ENCODE measurements at places on chromosomes 1 and 21.
A peak's percentile ranks its signal among the peaks of the same experiment; 100 is the strongest.

GRCh38 chr1:150067184-150068108 lies at the start of gene VPS45:
TSS of gene VPS45 (plus strand) at chr1:150067776. CDS start at chr1:150067858, 82 bp downstream.
- peak; percentile 89 for DNase-seq

DNA sequence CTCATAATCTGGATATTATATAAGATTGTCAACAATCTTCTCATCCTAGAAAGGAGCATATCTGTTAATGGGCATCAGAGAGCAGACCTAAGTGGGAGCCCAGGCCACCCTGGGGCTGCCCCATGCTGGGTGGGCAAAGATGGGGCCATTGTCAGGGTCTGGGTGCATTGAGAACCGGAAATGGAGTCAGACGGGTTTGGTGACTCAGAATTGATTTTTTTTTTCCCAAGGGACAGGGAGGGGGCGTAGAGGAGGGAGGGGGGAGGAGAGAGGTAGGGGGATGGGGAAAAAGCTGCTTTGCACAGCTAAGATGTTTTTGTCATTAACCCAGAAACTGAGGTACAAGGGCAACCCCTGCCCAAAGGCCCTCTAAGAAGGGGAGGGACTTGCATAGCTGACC lies 1.3 kb downstream of the ATXN7L2 start:
- DNase-seq = no peak

GRCh38 chr1:153771841-153772593 lies 3.2 kb upstream of the SLC27A3 start:
- DNase-seq = no peak

DNA sequence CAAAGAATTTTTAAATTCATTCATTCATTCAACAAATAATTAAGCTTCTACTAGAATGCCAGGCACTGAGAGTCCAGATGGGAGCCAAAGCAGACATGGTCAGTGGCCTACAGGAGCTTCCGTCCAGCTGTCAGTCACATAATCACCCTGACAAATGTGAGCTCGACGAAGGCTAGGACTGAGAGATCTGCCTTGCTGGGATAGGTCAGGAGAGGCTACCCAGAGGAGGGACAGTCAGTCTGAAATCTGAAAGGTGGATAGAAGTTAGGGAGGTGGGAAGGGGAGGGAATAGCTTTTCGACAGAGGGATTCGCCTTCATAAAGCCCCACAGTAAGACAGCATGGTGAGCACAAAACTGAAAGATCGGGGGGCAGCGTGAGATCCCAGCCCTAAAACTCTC lies 8.3 kb downstream of the EPHX1 start:
- DNase-seq = no peak

DNA sequence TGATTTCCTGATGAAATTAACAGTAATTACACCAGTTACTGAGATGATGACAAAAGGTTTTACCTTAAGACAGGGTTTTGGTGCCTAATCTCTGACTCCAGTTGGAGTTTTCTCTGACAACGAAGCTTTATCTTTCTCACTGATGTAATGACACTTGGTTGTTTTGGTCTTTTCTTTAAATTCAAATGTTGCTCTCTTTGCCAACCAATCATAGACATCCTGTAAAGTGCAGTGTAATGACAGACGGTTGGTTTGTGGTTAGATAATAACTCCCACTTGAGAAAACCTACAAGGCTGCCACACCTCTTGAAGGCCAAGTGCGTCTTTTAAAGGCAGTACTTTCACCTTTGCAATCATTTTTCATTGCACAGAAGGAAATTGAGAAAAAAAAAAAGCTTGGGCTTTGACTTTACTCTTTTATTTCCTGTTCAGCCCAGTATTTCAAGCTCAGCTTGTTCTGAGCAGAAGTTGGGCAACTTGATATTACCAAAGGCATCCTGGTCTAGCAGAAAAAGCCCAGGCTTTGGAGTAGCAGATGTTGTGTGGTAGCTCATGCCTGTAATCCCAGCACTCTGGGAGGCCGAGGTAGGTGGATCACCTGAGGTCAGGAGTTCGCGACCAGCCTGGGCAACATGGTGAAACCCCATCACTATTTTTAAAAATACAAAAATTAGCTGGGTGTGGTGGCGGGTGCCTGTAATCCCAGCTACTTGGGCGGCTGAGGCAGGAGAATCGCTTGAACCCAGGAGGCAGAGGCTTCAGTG lies 14.9 kb downstream of the PDIK1L start:
- peak; percentile 82 for DNase-seq

GRCh38 chr1:66503841-66504470 lies 30.0 kb upstream of the SGIP1 start:
- peak; percentile 64 for DNase-seq

- DNase-seq = no peak
These were observed 60.1 kb downstream of the ELK4 start for GRCh38 chr1:205571747-205572146.

DNA sequence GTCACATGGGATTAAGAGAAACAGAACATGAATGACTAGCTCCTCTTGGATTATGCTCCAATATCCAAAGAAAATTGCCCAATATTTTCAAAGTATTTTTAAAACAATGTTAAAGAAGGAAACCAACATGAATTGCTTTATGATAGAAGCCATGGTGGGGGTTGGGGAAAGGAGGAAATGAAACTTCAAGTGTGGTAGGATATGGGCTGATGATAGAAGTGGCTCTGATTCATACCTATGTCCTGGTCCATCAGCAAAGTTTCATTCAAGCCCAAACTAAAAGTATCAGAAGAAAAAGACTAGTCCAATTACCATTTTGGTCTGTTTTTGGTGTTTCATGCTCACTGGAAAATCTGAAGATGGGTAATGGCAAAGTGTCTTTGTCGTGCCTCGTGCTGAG lies 104.2 kb upstream of the PROX1 start:
- no peak for DNase-seq

DNA sequence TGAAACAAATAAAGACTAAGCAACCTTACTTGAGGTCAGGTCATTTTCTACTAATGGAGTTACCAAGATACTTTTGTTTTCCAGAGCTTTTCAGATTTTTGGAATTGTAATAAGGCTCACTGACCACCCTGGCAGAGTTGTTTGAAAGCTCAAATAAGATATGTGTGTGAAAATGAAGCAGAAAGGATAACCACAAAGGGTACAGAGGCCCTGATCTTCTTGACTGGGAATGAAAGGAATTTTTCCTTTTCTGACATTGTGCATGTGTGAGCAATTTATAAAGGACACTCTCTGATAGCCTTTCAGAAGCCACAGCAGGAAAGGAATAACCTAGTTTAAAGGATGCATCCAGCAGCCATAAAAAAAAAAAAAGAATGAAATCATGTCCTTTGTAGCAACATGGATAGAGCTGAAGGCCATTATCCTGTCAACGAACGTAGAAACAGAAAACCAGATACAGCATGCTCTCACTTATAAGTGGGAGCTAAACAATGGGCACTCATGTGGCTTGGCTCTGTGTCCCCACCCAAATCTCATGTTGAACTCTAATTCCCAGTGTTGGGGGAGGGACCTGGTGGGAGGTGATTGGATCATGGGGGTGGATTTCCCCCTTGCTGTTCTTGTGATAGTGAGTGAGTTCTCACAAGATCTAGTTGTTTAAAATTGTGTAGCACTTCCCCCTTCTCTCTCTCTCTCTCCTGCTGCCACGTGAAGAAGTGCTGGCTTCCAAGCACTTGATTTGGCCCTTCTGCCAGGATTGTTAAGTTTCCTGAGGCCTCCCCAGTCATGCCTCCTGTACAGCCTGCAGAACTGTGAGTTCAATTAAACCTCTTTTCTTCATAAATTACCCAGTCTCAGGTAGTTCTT lies 3.1 kb upstream of the SRP9 start:
- DNase-seq = peak; percentile 81

- peak; percentile 29 for DNase-seq
These were observed 87.4 kb upstream of the NFIA start for GRCh38 chr1:60994828-60995492.

- peak; percentile 84 for DNase-seq
These were observed 31.8 kb downstream of the SDCCAG8 start for GRCh38 chr1:243287652-243288051.

DNA sequence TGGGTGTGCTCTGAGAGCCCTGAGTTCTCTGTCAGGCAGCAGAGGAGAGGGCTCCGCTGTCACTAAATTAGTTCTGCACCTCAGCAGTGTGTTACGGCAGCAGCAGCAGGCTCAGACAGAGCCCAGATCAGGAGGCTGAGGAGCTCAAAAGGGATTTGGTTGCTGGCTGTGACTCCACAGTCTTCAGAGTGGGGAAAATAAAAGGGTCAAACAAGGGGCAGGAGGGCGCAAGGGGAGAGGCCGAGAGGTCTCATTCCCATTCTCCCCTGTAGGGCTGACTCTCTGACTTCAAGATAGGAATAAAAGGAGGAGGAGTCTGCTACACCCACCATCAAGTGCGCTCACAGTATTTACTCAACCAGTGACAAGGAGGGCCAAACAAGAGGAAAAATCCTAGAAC lies 9.2 kb upstream of the SLC45A3 start:
- no peak for DNase-seq

GRCh38 chr1:53642215-53642555 lies 96.8 kb downstream of the GLIS1 start:
- no peak for DNase-seq

DNA sequence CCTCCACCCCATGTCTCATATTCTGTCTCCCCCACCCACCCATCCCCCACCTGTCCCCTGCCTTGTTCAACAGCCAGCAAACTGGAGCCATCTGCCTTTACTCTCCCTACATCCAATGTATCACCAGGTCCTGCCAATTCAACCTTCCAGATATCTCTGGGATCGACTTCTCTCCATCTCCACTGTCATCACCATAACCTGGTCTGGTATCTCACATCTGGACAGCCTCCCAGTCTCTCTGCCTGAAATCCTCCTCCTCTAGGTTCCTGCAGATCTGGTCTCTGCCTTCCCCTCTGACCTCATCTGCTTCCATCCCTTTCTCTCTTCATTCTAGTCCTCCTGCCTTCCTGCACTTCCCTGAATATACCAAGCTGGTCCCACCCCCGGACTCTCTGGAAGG lies 22.2 kb upstream of the CDCA8 start:
- DNase-seq = no peak

GRCh38 chr1:95518310-95518709 lies 284.3 kb downstream of the RWDD3 start:
- DNase-seq = no peak

DNA sequence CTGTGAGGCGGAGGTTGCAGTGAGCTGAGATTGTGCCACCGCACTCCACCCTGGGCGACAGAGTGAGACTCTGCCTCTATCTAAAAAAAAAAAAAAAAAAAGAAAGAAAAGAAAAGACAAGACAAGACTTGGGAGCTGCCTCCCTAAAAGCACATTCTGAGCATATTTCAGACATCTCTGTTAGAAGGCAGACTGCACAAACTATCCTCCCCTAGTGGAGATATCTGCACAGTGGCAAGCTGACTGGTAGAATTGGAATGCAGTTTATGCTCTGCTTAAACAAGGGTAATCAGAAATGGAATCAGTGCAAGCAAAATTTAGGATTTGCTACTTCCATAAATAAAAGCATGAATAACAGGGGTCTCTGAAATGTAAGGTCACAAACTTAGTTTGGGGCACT lies 31.8 kb downstream of the GNG4 start:
- peak; percentile 67 for DNase-seq

DNA sequence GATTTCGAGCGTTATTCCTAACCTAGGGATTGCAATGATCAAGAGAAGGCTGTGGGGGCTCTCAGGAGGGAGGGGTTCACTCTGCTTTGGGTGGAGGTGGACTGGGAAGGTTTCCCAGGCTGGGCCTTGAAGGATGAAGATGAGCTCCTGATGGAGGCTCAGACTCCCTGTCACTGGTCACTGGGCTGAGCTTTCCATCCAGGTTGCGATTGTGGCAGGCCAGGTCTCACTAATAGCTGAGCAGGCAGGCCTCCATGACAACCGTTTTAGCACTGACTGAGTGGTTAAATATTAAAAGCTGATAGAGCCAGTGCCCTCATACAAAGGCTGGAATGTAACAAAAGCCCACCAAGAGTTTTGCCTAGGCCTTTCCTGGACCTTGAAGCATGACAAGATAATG lies 36.2 kb upstream of the EFCAB14 start:
- DNase-seq = no peak

- peak; percentile 74 for DNase-seq
These were observed 143.3 kb downstream of the SIPA1L2 start for GRCh38 chr1:232486454-232487207.

GRCh38 chr1:198534548-198535418 lies 5.7 kb downstream of the ATP6V1G3 start:
- no peak for DNase-seq
